ENCODE measurements at places on chromosomes 5 and 9.

- peak; percentile 16 for DNase-seq
Measured at GRCh38 chr9:4095484-4095883, 204.4 kb downstream of the GLIS3 start.

DNA sequence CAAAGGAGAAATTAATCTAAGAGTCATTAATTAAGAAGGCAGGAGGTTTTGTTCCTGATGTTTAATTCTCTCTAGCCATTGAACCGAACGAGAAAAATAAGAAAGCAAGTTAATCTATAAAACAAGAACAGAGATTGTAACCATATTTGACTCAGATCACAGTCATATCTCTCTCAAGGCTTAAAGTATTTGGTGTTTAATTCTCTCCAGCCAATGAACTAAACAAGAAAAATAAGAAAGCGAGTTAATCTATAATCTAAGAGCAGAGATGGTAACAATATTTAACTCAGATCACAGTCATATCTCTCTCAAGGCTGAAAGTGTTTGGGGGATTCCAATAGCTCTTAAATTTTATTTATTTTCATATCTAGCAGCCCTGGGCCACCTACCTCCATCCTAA lies 74.4 kb upstream of the SHISAL2B start:
- no peak for DNase-seq

DNA sequence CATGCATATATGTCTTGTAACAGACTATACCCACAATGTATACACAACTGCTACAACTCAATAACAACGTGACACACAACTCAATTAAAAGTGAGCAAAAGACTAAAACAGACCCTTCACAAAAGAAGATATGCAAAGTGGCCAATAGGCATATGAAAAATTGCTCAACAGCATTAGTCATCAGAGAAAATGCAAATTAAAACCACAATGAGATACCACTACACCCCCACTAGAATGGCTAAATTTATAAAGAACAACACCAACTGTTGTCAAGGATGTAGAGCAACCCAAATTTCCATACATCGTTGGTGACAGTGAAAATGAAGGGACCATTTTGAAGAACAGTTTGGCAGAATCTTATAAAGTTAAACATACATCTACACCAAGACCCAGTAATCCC lies 38.9 kb downstream of the GABRB2 start:
- no peak for DNase-seq

DNA sequence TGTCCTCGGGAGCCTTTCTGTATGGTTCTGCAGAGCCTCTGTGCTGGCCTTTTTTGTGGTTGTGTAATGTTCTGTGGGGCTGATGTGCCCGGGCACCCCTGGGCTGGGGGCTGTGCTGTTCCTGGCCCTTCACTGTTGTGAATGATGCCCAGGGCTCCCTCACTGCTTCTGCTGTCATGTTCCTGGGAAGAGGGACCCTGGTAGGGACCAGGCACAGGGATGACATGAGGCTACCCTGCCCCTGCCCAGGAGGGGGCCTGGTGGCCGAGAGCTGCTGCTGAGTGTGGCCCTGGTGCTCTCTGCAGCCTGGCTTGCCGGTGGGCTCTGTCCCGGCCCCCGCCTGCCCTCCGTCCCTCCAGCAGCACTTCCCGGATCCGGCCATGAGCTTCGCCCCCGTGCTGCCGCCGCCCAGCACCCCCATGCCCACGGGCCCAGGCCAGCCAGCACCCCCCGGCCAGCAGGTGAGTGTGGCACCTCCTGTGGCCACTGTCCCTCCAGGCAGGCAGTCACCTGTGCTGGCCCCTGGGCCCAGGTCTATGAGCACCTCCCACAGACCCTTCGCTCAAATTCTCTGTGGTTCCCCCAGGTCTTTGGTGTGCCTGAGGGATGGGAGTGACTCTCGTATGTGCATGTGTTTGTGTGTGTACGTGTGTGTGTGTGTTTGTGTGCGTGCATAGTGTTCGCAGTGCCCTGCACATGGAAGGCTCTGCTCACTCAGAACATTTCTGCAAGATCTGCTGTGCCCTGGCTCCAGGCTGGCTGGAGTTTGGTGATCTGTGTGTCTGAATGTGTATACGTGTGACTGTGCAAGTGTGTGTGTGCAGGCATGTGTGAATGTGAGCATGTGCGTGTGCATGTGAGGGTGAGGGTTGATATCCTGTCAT lies 72.3 kb downstream of the WNK2 start:
- no peak for DNase-seq

DNA sequence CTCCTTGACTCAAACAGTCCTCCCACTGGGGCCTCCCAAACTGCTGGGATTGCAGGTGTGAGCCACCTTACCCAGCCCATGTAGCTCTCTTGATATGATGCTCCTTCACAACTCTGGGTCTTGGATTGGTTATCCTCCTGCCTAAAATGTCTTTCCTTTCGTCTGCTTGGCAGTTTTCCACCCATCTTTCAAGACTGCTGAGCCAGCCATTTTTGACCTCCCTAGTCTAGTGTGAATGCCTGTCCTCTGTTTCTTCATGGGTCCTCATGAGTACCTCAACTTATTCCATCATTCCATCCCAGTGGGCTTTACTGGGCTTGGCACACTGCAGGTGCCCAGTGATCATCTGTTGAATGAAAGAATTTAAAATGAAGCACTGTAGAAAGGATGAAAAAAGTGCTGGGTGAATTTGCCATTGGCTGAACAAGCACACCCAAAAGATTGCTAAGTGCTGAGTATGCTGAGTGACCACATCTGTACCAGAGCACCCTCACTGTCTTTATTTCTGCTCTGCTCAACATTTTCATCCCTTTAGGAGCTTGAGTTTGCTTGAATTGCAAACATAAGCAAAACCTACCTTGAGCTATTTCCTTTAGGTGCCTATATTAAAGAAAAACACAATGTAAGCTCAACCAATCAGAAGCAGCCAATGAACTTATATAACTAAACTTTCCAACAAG lies 84.8 kb upstream of the FAM169A start:
- no peak for DNase-seq

- no peak for DNase-seq
Measured at GRCh38 chr9:34413231-34413852, 36.6 kb upstream of the MYORG start.

DNA sequence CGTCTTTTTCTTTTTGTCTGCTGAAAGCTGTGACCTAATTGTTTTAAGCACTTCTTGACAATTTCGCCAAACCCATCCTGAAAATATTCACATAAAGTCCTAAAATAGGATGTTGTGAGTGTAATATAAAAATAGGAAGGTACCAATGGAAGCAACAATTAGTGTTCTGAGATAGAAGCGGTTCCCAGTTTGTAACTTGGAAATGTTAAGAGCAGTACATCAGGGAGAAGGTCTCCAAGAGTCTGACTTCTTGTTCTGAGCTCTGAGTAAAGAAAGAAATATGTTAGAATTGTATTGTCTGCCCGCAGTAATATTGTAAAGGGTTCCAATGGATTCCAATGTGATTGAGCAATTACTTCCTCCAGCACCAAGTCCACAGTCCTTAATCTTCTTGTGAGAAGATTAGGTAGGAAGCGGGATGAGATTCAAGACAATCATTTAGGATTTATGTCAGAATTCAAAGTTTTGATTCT lies 3.9 kb downstream of the VCAN start:
- no peak for DNase-seq

DNA sequence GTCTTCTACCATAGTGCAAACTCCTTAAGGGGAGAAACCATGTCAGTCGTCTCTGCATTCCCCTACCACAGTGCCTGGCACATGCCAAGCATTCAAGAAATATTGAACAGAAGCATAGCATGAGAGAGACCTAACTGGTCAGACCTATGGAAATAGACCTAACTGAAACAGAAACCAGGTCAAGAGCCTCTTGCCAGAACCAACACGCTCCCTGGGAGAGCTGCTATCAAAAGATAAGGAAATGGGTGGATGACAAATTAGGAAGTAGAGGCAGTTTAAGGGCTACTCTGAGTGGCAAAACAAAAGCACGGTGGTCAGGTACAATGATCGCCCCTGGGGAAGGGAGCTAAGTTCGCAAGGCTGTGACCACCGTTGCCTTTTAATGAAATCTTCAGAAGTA lies 66.0 kb upstream of the SMIM15 start:
- no peak for DNase-seq

GRCh38 chr9:70600506-70600905 lies 186.0 kb upstream of the KLF9 start:
- DNase-seq: no peak

DNA sequence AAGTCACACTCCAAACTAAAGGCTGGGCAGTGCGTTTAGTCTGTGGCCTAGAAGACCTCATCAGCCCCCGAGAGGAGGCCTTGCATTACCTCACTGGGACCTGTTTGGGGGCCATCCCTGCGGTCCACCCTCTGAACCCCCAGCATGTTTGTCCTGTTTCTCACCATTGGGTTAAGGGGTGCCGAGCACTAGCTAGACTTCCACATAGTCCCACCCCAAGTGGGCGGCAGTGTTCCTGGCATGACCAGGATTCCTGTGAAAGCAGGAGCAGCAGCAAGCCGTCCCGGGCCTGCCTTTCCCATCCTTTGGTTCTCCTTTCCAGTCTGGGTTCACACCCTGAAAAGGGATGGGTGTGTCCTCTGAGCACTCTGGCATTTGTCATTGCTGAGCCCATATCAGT lies 26.6 kb upstream of the SAP30L start:
- no peak for DNase-seq

- no peak for DNase-seq
Measured at GRCh38 chr5:40112875-40113274, 566.8 kb upstream of the PTGER4 start.

- no peak for DNase-seq
Measured at GRCh38 chr9:136363949-136364748, 605 bp upstream of the DNLZ start.

- no peak for DNase-seq
Measured at GRCh38 chr9:33178972-33179697, 12.0 kb upstream of the B4GALT1 start.

- DNase-seq: no peak
Measured at GRCh38 chr5:91436241-91436640, 53.1 kb upstream of the ARRDC3 start.

DNA sequence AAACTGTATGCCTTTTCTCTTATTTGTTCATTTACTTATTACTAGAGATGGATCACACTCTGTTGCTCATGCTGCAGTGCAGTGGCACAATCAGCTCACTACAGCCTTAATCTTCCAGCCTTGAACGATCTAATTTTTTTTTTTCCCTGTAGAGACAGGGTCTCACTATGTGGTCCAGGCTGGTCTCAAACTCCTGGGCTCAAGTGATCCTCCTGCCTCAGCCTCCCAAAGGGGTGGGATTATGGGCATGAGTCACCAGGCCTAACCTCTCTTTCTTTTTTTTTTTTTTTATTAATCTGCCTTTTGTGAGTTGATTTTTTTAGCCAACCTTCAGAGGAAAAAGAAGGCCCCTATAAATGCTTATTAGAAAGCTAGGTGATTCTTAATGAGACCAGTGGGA lies 303.0 kb downstream of the FBXL17 start:
- no peak for DNase-seq

- DNase-seq: no peak
Measured at GRCh38 chr9:81976351-81976750, 12.2 kb upstream of the SPATA31D1 start.

DNA sequence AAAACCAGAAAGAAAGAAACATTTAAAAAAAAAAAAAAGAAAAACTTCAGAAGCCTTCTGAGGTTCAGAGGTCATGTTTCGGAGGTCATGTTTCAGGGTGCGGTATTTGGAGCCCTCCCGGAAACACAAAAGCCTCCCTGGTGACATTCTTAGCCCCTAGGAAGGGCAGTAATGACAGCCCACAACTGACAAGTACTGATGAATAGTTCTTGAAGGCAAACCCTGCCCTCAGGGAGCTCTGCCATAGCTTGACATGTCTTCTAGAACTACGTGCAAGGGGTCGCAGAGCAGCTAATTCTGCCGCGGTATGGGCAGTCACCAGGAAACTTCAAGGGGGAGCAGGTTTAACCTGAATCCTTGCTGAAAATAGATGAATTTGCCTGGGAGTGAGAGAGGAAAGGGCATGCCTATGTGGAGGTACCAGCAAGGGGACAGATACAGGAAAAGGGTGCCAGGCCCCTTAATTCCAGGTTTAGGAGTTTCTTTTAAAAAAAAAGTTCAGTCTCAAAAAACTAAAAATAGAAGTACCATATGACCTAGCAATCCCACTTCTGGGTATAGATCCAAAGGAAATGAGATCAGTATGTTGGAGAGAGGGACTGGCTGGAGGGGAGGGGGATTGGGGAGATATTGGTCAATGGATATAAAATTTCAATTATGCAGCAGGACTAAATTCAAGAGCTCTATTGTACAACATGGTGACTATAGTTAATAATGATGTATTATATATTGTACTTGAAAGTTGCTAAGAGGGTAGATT lies 98.4 kb downstream of the C9orf152 start:
- DNase-seq: no peak

- no peak for DNase-seq
Measured at GRCh38 chr5:85990998-85991397, 626.7 kb upstream of the COX7C start.

GRCh38 chr5:149205625-149206523 lies 64.6 kb downstream of the ABLIM3 start:
- no peak for DNase-seq

DNA sequence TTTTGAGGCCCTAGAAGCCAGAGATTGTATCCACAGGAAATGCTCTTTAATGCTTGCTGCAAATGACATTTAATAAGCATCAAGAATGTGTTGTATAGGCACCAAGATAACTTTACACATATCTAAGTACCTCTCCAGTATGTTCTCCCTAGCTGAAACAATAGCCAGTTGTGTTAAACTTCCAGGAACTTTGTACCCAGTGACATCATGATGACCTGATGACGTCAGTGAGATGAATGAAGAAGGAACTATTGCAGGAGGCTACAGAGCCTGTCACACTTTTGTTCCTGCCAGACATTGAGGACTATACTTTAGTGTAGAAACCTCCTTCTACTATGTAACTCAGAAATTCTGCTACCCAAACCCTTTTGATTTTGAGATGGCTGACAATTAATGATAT lies 129.8 kb downstream of the CD180 start:
- no peak for DNase-seq

GRCh38 chr9:114962809-114963208 lies 32.4 kb upstream of the TNFSF8 start:
- no peak for DNase-seq

DNA sequence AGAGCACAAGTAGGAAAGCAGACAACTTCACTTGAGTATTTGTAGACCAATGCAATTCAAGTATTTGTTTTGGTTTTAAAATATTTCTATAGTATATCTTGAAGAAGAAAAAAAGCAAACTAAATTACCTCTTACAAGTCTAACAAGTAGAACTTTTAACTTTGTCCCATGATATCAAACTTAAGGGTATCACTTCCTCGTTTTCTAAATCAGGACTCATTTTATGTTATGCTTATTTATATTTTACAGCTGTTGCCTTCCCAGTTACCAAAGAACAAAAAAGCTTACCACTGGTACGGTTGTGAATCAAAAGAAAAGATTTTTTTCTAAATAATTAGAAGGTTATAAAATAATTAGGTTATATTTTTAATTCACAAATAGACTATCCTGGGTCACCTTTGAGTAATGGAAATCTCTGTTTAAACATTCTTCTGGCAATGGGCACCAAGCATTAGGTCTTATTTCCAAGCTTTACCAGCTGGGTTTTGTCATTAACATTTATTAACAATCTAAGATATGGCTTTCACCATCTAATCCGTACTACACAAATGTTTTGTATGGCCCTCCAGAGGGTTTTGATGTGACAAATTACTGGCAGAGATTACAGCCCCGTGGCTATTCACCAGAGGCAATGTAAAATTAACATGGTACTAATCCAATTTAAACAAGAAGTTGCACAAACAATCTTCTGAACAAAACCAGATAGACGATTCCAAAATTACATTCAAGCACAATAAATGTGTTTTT lies 63.6 kb downstream of the CEP120 start:
- no peak for DNase-seq
